ENCODE measurements at places on chromosomes 1 and 21.

DNA sequence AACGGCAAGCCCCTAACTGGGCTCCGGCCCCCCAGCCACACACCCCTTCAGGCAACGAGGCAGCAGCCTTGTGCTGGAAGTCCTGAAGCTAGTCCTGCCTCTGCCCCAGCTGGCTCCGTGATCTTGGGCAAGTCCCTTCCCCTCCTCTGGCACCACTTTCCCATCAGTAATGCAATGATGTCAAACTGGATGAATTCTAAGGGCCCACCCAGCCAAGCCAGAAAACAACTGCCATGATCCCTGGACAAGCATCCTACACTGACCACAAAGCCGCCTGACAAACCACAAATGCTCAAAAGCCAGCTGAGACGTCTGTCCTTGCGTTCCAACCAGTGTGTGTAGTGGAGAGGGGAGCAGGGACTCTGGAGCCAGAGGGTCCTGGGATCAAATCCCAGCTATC lies 26.8 kb downstream of the IFFO2 start:
- DNase-seq: peak; percentile 51

DNA sequence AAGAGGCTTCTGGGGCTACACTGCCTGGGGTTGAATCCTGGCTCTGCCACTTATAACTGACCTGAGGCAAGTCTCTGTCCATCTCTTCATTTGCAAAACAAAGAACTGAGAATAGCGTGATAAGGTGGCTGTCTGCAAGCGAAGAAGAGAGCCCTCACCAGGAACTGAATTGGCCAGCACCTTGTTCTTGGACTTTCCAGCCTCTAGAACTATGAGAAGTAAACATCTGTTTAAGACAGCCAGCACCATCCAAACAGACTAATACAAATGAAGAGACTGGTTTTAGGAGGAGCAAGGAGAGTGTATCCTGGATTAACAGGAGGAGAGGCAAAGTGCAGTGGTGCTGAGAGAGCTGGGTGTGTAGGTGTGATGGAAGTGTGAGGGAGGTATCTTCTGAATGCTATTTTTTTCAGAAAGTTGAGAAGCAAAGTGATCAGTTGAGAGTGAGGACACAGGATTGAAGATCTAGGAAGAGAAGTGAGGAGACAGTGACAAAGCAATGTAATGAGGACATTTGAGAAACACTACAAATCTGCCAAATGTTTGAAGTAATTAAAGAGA lies 59.3 kb downstream of the CD58 start:
- DNase-seq: no peak

DNA sequence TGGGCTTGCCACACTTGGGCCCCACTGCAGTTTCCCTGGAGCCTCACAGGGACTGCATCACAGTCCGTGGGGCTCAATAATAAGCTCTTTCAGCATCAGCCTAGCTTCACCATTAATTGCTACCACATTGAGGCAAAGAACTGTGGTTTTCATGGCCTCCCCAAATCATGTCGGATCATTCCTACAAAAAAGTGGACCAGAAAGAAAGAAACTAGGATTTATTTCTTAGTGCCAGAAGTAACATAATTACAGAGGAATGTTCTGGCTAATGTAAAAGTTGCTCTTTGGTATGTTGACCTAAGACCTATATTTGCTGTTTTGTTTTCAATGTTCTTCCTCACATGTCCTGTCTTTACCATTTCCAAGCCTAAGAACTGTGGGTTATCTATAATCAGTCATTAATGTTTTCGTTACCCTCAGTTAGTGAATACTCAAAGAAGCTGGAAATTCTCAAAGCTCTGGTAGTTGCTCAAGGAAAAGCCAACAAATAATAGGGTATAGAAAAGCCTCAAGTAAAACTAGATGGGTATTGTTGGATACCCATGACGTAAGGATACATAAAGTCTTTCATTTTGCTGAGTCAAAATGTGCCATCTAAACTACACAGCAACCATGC lies 173.9 kb downstream of the LTN1 start:
- peak; percentile 39 for DNase-seq

GRCh38 chr1:155940993-155941844 lies at the start of gene RXFP4:
Gene RXFP4, plus strand, starts transcription at chr1:155941638. Its CDS starts 72 bp downstream, at chr1:155941710.
- DNase-seq: peak; percentile 35

GRCh38 chr1:112253366-112253765 lies 142.6 kb upstream of the CTTNBP2NL start:
- no peak for DNase-seq

GRCh38 chr1:25581764-25582163 lies 34.8 kb upstream of the MAN1C1 start:
- DNase-seq: peak; percentile 18

- DNase-seq: no peak
Observed at GRCh38 chr1:232589111-232589811, 40.7 kb downstream of the SIPA1L2 start.

DNA sequence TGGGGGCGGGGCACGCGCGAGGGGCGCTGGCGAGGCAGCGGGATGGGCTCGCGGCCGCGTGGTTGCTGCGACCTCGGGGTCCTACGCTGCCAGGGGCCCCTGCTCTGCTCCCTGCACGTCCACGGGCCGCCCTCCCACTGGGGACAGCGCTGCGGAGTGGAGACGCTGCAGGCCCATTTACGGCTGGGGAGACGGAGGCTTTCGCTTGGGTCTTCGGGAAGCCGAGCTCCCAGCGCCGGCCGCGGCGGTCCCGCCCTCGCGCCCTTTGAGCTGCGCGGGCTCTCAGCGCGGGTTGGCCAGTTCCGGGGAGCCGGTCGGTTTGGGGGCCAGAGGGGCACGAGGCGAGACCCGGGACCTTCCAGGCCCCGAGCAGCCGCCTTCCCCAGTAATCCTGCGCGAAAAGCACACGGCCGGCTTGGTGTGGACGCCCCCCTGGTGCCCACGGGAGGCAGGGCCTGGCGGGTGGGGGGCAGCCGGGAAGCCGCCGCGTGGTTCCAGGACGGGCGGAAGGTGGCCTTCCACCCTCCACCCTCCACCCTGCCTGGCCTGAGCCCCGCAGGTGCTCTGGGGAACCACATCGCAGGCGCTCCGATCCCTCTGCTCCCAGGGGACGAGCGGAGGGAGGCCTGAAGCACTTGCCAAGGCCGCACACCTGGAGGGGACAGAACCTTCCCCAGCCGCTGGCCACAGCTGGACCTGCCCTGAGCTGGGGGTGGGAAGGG lies 570 bp upstream of the PEX10 start:
- peak; percentile 54 for DNase-seq

GRCh38 chr1:41639332-41639936 lies 155.0 kb upstream of the EDN2 start:
- peak; percentile 70 for DNase-seq

GRCh38 chr21:20652846-20653245 lies 345.4 kb upstream of the NCAM2 start:
- DNase-seq: no peak

GRCh38 chr1:201376464-201377374 lies 761 bp downstream of the TNNT2 start:
- peak; percentile 67 for DNase-seq

- no peak for DNase-seq
Observed at GRCh38 chr1:19374083-19374801, 62.1 kb downstream of the SLC66A1 start.

- peak; percentile 20 for DNase-seq
Observed at GRCh38 chr1:64956733-64957441, 9.5 kb downstream of the JAK1 start.

GRCh38 chr1:26278724-26279455 lies 996 bp upstream of the SH3BGRL3 start:
- no peak for DNase-seq

DNA sequence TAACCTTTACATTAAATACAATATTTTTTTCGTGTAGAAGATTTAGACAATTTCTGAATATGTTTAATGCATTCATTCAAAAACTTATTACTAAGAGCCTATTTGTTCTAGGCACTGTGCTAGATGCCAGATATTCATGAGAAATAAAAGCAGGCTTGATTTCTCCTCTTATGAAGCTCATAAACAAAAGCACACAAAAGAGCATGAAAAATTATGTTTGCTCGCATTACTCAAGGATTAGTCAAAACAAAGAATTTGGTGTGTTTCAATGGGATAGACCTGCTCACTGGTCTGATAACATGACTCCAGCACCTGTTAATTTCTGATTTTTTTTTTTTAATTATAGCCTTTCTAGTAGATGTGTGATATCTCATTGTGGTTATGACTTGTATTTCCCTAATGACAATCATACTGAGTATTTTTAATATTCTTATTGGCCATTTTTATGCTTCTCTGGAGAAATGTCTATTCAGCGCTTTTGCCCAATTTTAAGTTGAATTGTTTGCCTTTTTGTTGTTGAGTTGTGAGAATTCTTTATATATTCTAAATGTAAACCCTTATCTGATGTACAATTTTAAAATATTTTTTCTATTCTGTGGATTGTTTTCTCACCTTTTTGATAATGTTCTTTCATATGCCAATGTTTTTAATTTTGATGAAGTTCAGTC lies 382.3 kb upstream of the ADGRL4 start:
- no peak for DNase-seq

DNA sequence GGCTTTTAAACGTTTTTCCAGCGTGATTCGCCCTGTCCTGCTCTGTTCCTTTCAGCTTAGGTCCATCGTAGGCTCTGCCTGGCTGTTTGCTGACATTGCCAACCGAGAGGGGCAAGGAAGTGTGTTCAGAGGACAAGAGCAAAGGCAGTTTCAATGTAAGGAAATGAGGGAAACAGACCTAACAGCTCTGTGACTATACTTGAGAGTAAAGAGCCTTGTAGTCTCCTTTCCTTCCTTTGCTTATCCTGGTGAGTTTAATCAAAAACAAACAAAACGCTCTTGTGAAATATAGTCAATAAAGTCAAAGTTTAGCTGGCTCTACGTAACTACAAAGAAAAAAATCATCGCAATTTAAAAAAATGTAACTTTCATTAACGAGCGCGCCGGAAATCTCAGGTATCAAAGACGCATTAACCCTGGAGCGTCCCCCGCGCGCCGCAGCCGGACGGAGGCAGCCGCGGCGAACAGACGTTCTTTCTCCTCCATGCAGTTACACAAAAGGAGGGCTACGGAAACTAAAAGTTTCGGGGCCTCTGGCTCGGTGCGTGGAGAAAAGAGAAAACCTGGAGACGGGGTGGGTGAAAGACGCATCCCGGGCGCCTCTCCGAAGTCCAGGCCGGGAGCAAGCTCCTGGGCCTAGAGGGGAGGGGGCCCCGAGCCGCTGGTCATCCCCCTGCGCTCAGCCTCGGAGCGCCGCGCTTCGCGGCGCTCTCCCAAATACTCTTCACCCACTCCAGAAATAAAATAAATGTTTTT lies 617 bp upstream of the ADGRL2 start:
- peak; percentile 81 for DNase-seq

Data from choroid plexus epithelial cell (primary cell).